NCI-H187 treated with DMSO at 0.1 percent for 48 hours (cell line): ENCODE measurements at places on chromosomes 5 and 9.

GRCh38 chr5:143014017-143014651 is 244.0 kb downstream of the ARHGAP26 start:
- no peak for DNase-seq

- no peak for DNase-seq
These were observed 121.1 kb upstream of the DMRT1 start for GRCh38 chr9:720239-720881.

- DNase-seq: no peak
These were observed 208.8 kb downstream of the DAB2IP start for GRCh38 chr9:121860213-121860612.

GRCh38 chr9:77161191-77161590 is 16.1 kb upstream of the VPS13A start:
- no peak for DNase-seq

DNA sequence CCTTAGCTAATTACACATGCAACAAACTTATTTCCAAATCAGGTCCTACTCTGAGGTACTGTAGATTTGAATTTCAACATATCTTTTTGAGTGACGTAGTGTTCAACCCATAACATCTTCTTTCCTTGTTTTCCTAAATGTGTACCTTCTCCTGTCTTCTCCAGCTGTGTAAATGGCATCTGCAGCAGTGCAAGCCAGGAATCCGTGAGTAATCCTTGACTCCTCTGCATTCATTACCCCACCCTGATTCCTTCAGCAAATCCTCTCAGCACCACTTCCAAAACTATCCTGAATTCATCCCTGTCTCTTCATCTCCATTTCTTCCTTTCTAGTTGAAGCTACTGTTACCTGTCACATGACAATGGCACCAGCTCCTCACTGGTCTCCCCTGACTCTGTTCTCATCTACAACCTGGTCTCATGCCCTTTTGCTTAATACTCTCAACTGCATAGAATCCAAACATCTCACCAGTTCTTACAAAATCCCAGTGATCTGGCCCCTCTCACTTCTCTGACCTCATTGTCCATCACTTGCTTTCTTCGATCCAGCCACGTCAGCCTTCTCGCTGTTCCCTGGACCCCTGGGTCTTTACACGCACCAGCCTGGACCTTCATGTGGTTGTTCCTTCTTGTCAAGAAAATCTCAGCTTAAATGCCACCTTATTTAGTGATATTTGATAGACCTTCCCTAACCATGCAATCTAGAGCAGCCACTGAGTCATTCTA is 14.6 kb upstream of the TRAF1 start:
- DNase-seq: no peak

DNA sequence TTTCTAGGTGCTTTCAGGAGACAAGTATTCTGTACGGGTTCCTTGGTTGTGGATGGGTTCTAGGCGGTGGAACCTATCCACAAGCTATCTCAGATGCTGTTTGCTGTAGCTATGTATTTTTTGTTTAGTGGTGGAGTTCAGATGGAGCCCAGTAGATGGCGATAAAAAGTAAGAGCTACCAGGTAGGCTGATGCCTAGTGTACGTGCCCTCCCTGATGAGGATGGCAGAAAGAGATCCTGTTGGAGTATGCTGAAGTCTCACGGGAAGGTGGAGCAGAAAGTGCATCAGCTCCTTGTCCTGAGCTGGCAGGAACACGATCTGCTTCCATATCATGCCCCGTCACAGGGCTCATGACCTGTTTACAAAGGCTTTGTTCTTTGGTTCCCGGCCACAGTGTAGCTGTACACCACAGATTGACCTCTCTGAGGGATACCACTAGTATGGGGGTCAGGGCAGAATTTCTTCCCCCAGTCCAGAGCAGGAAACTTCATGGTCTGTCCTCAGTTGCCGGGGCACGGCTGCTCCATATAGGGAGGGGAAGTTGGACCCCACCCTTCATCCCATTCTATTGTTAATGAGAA is 12.6 kb upstream of the UGT3A2 start:
- peak; percentile 32 for DNase-seq

- DNase-seq: no peak
These were observed 36.1 kb downstream of the HMCN2 start for GRCh38 chr9:130301483-130302286.

- DNase-seq: no peak
These were observed 53.9 kb downstream of the ZNF354C start for GRCh38 chr5:179113945-179114641.

DNA sequence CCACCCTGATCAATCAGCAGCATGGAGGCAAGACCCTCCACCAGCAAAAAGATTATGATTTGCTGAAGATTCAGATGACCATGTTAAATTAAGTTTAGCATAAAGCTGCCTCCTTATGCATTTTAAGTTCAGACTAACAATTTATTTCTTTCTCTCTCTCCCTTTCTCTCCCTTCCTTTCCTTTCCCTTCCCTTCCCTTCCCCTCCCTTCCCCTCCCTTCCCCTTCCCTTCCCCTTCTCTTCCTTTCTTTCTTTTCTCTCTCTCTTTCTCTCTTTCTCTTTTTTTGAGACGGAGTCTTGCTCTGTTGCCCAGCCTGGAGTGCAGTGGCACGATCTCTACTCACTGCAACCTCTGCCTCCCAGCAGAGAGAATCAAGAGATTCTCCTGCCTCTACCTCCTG is 1.4 kb upstream of the MELK start:
- DNase-seq: no peak

DNA sequence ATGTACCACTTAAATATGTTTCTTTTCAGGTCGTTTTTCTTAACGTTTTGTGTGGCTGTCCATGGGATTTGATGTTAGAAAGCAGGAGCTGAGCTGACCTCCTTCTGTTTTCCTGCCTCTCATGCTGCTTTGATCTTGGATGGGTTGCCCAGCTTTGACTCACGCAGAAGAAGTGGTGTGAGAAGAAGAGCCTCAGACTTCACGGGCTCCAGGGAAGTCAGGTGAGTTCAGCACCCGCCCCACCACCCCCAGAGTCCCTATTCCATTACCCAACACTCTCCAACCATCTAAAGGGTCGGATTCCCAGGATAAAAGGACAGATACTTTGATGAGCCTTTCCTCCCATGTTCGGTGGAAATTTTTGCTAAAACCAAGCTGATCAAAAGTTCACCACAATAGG is 373.4 kb downstream of the IRX2 start:
- no peak for DNase-seq

DNA sequence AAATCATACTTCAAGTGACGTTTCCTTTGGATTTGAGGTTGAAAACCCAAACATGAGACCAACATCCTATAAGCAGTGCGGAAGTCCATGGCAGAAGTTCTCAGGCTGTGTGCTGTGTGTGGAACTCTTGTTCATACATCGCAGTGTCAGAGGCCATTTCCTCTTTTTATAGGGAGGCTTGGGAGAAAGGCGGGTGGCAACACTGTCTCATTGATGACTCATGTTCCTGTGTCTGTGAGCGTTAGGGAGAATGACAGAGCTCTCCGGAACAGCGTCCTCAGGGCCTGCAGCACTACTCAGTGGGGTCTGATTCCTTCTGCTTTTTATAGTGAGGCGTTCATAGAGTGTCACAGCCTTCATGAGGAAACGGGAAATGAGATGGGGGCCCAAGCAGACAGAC is 98.8 kb upstream of the BASP1 start:
- no peak for DNase-seq

DNA sequence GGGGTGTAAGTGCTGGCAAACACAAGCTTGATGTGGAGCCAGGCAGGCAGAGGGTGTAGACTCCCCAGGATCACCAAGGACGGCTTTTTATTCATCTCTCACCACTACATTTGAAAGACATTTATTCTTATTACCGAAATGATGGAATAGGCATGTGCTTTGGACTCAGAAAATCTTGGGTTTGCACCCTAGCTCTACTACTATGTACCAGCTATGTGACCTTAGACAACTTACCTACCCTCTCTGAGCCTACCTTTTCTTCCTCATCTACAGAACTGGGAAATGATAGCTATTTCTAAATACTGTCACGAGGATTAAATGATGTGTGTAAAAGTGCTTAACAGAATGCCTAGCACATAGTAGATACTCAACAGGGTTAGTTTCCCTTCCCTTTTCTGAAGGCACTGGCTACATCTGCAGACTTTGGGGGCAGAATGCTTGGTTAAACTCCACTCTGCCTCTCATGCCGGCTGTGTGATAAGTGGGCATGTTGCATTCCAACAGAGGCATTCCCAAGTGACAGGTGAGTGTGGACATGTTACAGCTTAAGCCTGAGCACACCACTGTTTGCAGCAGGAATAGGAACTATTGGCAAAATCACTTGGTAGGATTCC is 94.8 kb downstream of the SLC1A3 start:
- no peak for DNase-seq

- DNase-seq: no peak
These were observed 5.6 kb upstream of the MGAT4B start for GRCh38 chr5:179812135-179812825.

- no peak for DNase-seq
These were observed 6.7 kb downstream of the ADAMTSL1 start for GRCh38 chr9:18480662-18481093.

GRCh38 chr9:76729980-76730737 is 34.1 kb upstream of the PCA3 start:
- no peak for DNase-seq
